ENCODE measurements at places on chromosomes 3 and 15. TPM values are rescaled to one million over a fixed set of nuclear protein-coding genes. Genes with fewer than 3 reads are reported as not detected.

Gene RASSF1
- total RNA-seq, result 14.7 TPM

Gene SLC12A1
- total RNA-seq, result 0.11 TPM

Gene SENP5
- 21.2 TPM for total RNA-seq

DNA sequence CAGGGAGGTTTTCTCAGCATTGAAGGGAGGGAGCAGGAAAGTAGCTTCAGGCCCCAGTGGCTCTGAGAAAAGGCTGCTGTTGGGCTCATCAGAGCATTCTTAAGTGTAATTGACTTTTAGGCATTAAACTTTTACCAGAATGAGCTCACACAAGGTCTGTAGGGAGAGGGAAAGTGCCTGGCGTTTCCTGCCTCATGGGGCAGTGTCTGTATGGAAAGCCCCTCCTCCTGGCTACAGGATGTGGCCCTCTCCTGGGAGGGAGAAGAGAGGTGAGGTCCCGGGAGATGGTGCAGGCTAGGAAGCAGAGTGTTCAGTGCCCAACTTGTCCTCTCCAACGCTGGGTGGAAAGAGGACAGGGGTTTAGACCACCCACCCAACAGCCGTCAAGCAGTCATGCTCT, 21.3 kb upstream of the SCN10A start:
- H3K27me3 ChIP-seq, result no peaks in the 10 kb centered on the region
- H3K36me3 ChIP-seq, result no peaks in the 10 kb centered on the region
- no peak for DNase-seq
- no peak overlapping the region for H3K27ac ChIP-seq
- H3K4me1 ChIP-seq, result no peaks in the 10 kb centered on the region

- no peak overlapping the region for H3K27ac ChIP-seq
- H3K4me3 ChIP-seq, result no peak overlapping the region
- no peaks in the 10 kb centered on the region for H3K4me1 ChIP-seq
- H3K36me3 ChIP-seq, result no peaks in the 10 kb centered on the region
Observed at GRCh38 chr3:23697416-23697815, 108.3 kb upstream of the UBE2E1 start.

GRCh38 chr3:89246326-89246725, 138.9 kb downstream of the EPHA3 start:
- H3K27ac ChIP-seq, result no peak overlapping the region
- H3K36me3 ChIP-seq, result no peaks in the 10 kb centered on the region
- no peaks in the 10 kb centered on the region for H3K4me1 ChIP-seq
- no peaks in the 10 kb centered on the region for H3K27me3 ChIP-seq
- DNase-seq, result no peak

- no peaks in the 10 kb centered on the region for H3K27me3 ChIP-seq
- H3K4me1 ChIP-seq, result no peaks in the 10 kb centered on the region
- no peaks in the 10 kb centered on the region for H3K36me3 ChIP-seq
- H3K4me3 ChIP-seq, result no peak overlapping the region
- no peak overlapping the region for H3K27ac ChIP-seq
Observed at GRCh38 chr3:29484633-29485032, 203.8 kb downstream of the RBMS3 start.

DNA sequence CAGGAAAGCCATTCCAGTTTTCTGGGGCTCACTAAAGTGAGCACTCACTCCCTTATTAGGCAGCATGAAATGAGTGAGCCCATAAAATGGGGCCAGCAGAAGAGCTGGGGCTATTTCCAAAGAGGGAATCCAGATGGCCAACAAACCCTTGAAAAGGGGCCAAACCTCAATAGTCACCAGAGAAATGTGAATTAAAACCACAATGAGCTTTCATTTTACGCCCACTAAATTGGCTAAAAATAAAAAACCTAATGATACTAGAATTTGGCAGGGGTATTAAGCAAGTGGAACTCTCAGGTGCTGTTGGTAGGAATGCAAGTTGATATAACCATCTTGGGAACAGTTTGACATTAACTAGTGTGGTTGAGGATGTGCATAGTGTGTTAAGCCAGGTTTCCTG, 42.1 kb upstream of the RAF1 start:
- no peak overlapping the region for H3K27ac ChIP-seq
- no peaks in the 10 kb centered on the region for H3K27me3 ChIP-seq
- H3K4me3 ChIP-seq, result no peak overlapping the region
- H3K4me1 ChIP-seq, result no peaks in the 10 kb centered on the region
- no peak for DNase-seq

DNA sequence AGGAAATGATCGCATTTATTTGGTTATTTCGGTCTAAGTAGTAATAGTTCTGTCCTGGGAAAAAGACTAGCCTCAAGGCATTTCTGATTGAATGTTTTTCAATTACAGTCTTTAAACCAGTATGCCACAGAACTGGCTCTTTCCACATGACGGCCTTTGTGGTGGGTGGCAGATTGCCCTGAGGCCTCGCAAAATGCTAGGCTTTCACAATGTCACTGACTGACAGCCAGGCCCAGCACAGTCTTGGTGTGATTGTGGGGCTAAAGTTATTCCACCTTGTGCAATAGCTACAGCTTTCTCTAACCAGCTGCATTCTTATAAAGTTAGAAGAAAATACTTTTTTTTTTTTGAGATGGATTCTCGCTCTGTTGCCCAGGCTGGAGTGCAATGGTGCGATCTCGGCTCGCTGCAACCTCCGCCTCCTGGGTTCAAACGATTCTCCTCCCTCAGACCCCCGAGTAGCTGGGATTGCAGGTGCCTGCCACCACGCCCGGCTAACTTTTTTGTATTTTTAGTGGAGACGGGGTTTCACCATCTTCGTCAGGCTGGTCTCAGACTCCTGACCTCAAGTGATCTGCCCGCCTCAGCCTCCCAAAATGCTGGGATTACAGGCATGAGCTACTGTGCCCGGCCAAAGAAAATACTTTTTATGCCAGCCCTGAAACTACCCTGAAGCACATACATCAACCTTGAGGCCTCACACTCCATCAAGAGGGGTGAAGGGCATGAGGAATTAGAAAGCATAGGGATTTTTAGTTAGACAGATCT, 2.5 kb upstream of the ADIPOQ start:
- no peaks in the 10 kb centered on the region for H3K36me3 ChIP-seq
- DNase-seq, result no peak
- H3K27ac ChIP-seq, result no peak overlapping the region
- H3K4me3 ChIP-seq, result no peak overlapping the region

Gene STRIT1
- total RNA-seq, result not detected

DNA sequence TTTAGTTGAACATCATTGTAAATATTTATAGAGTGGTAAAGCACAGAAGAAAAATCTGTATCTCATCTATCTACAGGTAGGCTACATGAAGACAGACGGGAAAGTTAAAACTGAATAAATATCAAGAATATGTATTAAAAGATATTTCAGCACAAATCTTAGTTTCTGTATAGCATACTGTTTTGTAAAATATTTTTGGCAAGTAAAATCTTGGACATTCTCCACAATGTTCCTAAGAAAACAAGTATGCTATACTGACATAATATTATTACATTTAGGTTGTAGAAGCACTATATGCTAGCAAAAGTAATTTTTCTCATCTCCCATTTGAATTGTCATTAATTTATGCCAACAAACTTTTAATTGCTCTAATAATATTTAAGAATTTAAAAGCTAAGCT, 326.4 kb upstream of the ARL6 start:
- no peak for DNase-seq
- H3K27me3 ChIP-seq, result no peaks in the 10 kb centered on the region
- no peak overlapping the region for H3K27ac ChIP-seq
- H3K4me3 ChIP-seq, result no peak overlapping the region
- H3K4me1 ChIP-seq, result no peaks in the 10 kb centered on the region
- H3K36me3 ChIP-seq, result no peaks in the 10 kb centered on the region

DNA sequence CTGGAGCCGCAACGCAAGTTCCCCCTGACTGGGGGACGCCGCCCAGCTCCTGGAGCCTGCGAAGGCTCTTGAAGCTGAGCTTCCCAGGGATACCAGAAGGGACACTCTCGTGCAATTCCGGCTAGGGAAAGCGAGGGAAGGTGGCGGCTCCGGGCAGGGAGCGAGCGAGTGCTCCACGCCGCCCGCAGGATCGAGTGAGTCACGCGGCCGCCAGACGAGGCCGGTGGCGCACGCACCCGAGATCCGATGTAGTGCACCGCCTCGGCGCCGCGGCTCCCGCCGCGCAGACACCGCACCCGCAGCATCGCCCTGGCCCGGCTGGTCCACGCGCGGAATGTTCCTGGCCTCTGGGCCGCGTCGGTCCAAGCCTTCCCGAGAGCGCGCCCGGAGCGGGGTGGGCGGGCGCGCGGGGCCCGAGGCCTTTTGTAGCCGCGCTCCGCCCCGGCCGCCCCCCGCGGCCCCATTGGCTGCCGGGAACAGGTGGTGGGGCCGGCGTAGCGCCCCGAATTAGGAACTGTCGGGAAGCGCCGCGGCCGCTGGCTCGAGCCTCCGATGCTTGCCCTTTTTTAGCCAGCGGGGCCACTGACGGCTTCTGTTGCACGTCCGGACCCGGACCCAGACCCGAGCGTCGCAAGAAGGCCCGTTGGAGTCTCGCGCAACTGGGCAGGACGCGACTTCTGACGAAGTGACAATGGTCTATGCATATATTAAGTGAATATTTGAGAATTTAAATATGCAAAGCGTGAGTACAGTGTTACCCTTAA, at the start of gene GATM:
Gene GATM (minus strand): TSS at position 396 of the 764 bp plus-strand sequence. CDS start 91 bp downstream, at position 305.
- DNase-seq, result peak; percentile 78
- no peak within 1 kb of the TSS for H3K27ac ChIP-seq
- H3K4me3 ChIP-seq, result peak within 1 kb of the TSS; percentile 37
- H3K36me3 ChIP-seq, result no peaks in the 10 kb centered on the region
- H3K4me1 ChIP-seq, result peaks cover 22% of the 10 kb centered on the region

GRCh38 chr3:76735152-76735551, 304.7 kb upstream of the ROBO2 start:
- H3K27ac ChIP-seq, result no peak overlapping the region
- H3K27me3 ChIP-seq, result no peaks in the 10 kb centered on the region
- H3K4me3 ChIP-seq, result no peak overlapping the region

DNA sequence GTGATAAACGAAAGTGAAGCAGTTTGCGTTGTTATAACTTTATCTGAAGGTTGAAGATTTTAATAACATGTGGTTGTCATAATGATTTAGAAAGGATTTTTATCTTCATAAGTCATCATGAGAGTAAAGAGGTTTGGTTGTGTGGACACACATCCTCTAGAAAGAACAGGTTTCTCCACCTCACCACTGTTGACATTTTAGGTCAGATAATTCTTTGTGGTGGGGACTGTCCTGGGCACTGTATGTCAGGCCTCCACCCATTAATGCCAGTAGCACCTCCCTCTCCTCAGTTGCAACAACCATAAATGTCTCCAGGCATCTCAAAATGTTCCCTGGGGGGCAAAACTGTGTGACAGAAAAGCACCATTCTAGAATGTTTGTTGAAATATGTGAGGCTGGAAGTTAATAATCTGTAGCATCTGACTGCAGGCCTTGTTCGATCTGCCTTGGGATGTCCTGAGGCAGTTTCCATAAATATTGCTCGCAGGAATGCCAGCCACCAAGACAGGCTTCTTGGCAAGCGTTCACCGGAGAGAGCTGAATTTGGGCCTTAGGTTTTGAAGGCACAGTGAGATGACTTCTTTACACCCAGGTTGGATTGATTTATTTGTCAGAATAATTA, 100.1 kb downstream of the ADAMTSL3 start:
- H3K36me3 ChIP-seq, result no peaks in the 10 kb centered on the region
- no peak for DNase-seq
- no peaks in the 10 kb centered on the region for H3K4me1 ChIP-seq
- H3K27ac ChIP-seq, result no peak overlapping the region
- no peaks in the 10 kb centered on the region for H3K27me3 ChIP-seq

Gene KNG1
- not detected for total RNA-seq

Gene THRB
- 24.1 TPM for total RNA-seq

GRCh38 chr15:98418122-98418521, 230.2 kb upstream of the IGF1R start:
- no peak overlapping the region for H3K4me3 ChIP-seq
- peaks cover 22% of the 10 kb centered on the region for H3K27me3 ChIP-seq
- no peak for DNase-seq
- no peak overlapping the region for H3K27ac ChIP-seq

Gene ITGA11
- total RNA-seq, result 13.5 TPM

GRCh38 chr3:197752107-197752506, 2.4 kb downstream of the FYTTD1 start:
- H3K27me3 ChIP-seq, result no peaks in the 10 kb centered on the region
- no peaks in the 10 kb centered on the region for H3K36me3 ChIP-seq
- no peak for DNase-seq
- H3K4me3 ChIP-seq, result no peak overlapping the region
- H3K27ac ChIP-seq, result no peak overlapping the region

Gene TEX55
- not detected for total RNA-seq

Gene USP13
- total RNA-seq, result 35.3 TPM

DNA sequence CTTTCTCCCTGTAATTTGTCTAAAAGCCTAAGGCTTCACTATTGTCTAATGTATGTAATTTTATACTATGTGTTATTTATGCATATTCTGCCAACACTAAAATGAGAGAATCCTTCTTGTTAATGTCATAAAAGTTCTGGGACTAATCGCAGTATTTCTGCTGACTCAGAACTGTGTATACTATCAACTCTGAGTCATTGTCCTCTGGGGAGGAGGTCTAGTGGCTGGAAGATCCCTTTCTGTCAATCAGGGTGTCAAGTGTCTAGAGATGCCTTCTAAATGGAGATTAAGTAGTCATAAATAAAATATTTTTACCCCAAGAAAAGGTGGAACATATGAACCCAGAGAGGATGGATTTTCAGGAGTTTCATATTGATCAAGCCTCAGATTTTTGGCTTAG, 473.4 kb downstream of the AGBL1 start:
- no peaks in the 10 kb centered on the region for H3K27me3 ChIP-seq
- H3K27ac ChIP-seq, result no peak overlapping the region
- H3K36me3 ChIP-seq, result no peaks in the 10 kb centered on the region

- DNase-seq, result peak; percentile 13
- no peaks in the 10 kb centered on the region for H3K27me3 ChIP-seq
- no peak overlapping the region for H3K4me3 ChIP-seq
- no peak overlapping the region for H3K27ac ChIP-seq
- H3K36me3 ChIP-seq, result no peaks in the 10 kb centered on the region
- H3K4me1 ChIP-seq, result peaks cover 11% of the 10 kb centered on the region
Observed at GRCh38 chr15:63945838-63946298, 100.4 kb downstream of the DAPK2 start.

DNA sequence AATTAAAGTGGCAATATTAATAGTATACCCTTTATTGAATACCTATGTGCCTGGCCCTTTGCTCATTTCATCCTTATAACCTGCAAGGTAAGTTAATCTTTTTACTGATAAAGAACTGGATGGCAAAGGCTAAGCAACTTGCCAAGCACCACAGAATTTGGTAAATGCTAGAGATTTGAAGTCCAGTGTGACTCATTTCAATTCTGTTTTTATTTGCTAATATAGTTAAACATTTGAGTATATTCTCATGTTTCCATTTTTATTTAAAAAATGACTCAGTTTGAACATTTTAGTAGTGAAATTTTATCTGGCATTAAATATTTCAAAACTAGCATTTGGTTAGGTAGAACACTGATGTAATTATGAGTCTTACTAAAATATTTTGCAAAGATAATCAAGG, 11.3 kb downstream of the PFN2 start:
- no peak for DNase-seq
- H3K27me3 ChIP-seq, result no peaks in the 10 kb centered on the region
- no peak overlapping the region for H3K4me3 ChIP-seq
- no peaks in the 10 kb centered on the region for H3K36me3 ChIP-seq
- no peaks in the 10 kb centered on the region for H3K4me1 ChIP-seq
- no peak overlapping the region for H3K27ac ChIP-seq
